ENCODE measurements at places on chromosomes 1 and 21. TPM values are rescaled to one million over a fixed set of nuclear protein-coding genes. Genes with fewer than 3 reads are reported as not detected.

ACTN2 gene
- total RNA-seq = not detected

KRTAP7-1 gene
- not detected for total RNA-seq

GCSAML gene
- total RNA-seq = not detected

PFKFB2 gene
- 38.9 TPM for total RNA-seq

OR2T35 gene
- not detected for total RNA-seq

RNU1-3 gene
- total RNA-seq = 1,622 TPM

CTH gene
- 14.0 TPM for total RNA-seq

FAM151A gene
- 21.4 TPM for total RNA-seq

ADORA3 gene
- total RNA-seq = not detected

SEMA4A gene
- total RNA-seq = 0.52 TPM

SGIP1 gene
- not detected for total RNA-seq
